ENCODE measurements at places on chromosomes 1 and 21.
A peak's percentile ranks its signal among the peaks of the same experiment; 100 is the strongest.

GRCh38 chr1:153277852-153278251 is 18.4 kb downstream of the LORICRIN start:
- DNase-seq = no peak

DNA sequence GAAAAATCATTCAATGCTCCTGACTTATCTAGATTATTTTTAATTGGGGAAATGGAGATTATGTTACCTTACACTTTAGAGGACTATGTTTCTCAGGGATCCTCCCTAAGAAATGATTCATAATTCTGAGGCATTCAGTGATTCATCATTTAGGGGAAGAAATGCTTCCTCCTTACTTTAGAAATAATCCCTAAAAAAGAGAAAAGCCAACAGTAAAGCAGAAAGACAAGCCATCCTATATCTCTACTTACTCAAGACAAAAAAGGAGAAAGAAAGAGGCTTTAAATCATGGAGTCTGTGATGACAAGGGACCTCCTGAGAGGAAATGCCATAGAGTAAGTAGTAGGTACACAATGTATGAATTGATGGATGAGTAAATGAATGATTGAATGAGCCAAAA is 137.0 kb downstream of the BRINP2 start:
- no peak for DNase-seq

DNA sequence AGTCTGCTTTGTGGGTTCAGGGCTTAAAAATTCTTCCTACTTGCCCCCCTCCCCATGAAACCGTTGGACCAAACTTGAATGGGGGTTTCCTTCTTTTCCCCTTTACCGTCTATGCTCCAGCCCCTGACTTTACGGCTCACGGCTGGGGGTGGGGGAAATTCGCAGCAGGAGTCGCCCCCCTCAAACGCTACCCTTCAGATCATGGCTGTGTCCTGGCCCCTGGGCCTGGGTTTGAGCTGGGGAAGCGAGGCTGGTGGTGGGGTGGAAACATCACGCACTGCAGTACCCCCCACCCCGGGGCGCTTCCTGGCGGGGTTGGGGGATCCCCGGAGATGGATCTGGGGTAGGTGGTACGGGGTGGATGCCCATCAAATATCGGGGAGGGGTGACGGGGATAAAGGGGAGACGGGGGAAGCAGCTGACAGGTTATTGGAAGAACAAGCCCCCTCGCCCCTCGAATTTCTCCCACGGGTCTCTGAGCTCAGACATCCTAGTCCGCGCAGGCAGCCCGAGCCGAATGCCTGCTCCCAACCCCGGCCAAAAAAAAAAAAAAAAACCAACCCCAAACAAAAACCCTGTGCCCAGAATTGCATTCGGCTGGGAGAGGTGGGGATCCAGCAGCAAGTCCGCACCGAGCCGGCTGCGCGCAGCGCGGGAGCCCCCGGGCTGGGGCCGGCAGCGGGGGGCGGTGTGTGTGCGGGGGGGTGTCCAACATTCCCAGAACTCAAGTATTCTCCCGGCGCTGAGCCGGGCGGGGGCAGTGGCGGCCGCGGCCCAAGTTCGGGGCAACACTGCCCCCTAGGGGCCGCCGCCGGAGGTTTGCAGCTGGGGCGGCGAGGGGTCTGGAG is 59.0 kb upstream of the ACOT11 start:
- DNase-seq = peak; percentile 86

DNA sequence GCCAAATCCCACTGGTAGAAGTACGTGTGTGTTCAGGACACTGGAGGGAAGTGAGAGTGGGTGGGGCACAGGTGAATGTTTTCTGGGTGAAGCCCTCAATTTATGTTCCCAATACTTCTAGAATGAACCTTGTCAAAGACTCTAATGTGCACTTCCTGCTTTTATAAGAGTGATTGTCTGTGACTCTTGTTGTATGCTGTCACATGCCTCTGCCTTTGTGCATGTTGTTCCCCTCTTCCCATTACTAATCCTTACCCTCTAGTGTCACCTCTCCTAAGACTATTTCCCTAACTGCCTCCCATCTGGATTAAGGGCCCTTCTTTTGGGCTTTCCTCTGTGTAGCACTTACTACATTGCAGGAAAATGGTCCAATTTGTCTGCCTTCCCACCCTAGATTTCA is 2.5 kb upstream of the LINGO4 start:
- no peak for DNase-seq

DNA sequence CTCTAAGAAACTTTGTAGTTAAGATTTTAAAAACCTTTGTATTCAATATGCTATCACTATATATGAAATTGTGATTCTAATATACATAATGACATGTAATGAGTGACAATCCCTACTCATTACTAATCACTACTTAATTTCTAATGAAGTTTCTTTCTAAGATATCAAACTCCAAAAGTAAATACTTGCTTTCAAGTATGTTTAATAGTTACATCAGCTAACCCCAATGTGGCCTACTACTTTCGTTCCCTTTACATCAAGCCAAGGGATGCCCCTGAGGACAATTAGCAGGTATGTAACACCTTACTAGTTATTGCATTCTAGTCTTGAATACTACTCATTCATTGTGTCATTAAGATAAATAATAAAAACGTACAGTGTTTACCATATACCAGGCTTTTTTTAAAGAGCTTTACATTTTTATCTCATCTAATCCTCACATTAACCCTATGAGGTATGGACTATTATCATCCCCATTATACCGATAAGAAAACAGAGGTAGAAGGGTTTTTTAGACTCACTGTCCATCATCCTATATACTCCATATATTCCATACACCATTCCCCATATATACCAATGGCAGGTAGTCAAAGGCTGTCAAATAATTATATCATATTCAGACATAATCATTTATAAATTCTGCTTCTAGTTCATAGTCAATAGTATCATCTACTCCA is 4.2 kb downstream of the PPP1R15B start:
- DNase-seq = no peak

DNA sequence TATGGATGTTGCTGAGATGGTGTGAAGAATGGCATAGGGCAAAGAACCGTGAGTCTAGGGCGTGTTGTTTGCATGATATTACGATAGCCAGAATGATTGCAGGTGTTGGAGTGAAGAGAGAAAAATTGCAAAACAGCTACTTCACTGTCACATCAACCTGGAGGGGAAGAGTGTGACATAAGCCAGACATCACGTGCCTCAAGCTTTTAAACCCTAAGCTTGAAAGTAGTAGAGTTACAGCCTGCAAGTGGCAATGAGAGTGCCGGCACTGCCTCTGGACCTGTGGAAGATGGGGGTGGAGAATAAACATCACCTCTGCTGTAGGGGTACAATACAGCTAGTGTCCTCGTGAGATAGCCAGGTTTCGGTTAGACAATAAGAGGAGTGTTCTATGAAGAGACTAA is 11.1 kb downstream of the EEIG2 start:
- no peak for DNase-seq

DNA sequence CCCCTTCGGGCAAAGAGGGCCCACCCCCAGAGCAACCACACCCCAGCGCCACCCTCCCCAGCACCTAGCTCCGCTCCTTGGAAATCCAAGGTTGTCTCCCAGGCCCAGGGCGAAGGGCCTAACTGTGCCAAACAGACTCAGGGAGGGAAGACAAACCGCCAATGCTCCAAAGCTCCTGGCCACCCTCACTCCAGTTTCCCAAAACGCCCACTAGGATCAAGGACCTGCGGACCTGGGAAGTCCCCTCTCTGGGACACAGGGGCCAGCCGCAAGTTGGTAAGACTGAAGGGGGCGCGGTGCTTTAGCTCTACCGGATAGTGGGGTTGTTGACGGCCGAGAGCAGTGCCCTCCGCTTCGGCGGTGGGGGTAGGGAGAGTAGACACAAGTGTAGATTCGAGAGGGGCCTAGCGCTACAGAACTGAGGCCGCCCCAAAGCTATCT is 581 bp downstream of the IRF6 start:
- no peak for DNase-seq

DNA sequence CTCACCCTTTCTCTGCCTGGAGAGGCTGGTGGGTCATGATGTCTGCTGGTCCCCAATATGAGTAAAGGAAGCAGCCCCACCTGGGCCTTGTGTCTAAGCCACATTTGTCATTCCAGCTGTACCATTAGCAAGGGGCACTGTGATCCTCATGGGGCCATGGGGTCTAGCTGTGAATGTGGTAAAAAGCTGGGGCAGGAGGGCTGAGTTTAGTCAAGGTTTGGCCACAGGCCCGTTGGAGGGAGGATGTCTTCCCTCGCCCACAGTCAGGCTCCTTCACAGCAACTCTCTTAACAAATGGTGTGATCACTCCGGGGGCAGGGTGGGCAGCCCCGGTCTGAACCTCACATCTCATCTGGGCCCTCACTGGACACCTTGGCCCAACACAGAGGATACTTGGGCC is 115.4 kb downstream of the DMRTB1 start:
- peak; percentile 36 for DNase-seq

DNA sequence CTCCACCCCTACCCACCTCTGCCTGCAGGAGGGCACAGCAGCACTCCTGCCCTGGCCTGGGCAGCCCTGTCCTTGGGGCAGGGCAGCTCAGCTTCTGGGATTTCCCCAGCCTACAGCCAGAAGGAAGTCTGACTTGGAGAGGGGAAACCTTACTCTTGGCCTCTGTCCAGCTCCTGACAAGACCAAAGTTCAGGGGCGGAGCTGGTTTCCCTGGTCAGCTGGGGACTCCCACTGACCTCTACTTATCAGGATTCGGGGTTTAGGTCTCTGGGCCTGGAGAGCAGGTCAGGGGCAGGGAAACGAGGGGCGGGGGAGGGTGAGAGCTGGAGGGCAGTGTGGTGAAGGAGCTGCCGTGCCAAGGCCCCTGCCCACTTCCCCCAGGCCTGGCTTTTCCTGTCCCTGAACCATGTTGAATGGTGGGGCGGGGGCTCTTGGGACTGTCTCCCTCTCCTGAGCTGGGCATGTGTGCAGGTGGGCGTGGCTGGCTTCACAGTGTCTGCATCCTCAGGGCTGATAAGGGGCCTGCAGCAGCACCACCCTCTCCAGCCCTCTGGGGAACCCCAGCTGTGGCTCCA is 16.8 kb upstream of the ETV3 start:
- peak; percentile 70 for DNase-seq

- no peak for DNase-seq
Observed at GRCh38 chr1:160953030-160953429, 1.6 kb downstream of the ITLN2 start.

DNA sequence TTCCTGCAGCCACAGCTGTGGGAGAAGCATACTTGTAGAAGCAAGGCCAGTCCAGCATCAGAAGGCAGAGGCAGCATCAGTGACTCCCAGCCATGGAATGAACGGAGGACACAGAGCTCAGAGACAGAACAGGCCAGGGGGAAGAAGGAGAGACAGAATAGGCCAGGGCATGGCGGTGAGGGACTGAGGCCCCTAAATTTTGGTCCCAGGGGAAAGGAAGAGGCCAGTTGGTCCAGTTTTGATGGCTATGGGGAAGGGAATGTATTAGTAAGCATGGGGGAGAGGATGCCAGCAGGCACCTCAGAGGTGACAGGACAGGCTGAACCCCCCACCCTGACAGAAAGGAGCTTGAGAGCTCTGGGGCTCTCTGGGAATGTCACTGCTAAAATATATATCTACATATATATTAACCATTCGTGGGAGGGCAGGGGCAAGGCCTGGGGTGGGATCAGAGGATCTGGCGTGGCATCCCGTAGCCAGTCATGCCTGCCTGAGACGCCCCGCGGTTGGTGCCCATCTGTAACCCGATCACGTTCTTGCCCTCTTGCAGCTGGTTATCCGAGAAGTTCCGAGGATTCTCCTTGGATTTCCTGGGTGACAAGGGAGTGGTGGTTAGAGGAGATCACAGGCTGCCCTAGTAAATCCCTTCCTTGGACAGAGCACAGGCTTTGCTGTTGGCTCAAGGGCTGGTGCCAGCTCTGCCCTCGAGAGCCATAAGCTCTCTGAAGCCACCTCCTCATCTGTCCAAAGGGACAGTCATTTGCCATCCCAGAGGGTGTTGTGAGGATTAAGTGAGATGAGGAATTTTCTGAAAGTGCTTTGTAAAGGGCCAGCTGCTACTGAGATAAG is 6.7 kb downstream of the TAGLN2 start:
- DNase-seq = peak; percentile 51

DNA sequence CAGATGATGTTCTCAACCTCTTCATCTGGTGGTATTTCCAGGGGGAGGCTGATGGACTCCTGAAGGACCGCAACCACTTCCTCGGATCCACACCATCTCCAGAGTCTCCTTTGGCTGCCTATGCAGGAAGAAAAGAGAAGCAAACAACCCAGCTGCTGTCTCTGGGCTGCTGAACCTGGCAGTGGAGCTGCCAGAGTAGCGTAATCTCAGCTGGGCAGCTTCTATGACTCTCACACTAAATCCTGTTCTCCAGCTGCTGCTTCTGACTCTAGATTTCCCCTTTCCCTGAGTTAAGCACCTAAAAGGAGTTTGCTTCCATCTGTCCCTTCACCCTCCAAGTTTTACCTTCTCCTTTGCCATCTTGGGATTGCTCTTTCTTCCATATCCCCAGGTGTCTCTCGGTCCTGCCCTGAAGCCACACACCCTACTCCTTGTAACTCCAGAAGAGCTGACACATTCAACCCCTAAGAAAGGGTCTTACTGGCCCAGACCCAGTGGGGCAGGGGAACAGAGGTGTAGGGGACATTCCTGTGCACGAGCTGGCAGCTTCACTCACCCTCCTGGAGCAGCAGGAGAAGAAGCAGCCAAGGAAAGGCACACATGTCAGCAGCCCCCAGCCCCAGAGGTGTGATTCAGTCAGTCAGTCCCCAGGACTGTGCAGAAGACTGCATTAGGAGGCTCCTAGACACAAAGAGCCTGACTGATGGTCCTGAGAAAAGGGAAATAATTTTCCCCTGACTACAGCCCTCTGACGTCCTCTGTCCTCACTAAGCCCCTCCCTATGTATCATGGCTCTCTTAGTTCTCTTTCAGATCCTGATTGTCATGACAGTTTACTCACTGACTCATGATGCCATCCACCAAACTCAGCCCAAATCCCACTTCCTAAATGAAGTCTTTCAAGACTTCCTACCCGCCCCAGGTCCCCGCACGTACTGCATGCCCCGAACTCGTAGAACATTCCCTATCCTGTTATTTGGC is at the start of gene SLAMF9:
Gene SLAMF9, minus strand, starts transcription at position 702 of the 980 bp plus-strand sequence. Its CDS starts 100 bp downstream, at position 602.
- no peak for DNase-seq

GRCh38 chr1:114854693-114855320 is at the start of gene SYCP1:
SYCP1 (plus strand) TSS chr1:114854863; CDS start chr1:114855465, 602 bp downstream.
- no peak for DNase-seq
